ENCODE measurements at places on chromosomes 16 and 17.
A peak's percentile ranks its signal among the peaks of the same experiment; 100 is the strongest.

DNA sequence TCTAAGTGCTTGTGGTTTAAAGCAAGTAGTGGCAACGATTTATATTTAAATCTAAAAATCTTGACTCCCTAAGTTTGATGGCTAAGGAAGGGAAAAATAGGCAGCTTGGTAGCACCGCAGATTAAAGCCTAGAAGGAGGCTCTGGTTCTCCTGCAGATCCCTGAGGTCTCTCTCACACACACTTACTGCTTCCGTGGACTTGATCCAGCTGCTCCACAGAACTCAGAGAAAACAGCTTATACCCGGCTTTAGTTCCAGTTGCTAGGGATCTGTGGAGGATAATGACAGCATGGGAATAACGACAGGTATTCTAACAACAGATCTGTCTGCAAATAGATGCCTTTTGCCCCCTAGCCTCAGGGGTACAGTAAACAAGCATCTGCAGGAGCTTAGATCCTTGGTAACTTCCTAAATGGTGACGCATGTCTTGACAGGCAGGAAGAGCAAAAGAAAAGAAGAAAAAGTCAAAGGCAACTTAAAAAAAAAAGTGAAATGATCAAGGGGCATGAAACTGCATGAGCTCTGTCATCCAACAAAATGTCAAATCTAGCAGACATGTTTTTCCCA, 4.5 kb downstream of the WIPI1 start:
- no peak for DNase-seq

DNA sequence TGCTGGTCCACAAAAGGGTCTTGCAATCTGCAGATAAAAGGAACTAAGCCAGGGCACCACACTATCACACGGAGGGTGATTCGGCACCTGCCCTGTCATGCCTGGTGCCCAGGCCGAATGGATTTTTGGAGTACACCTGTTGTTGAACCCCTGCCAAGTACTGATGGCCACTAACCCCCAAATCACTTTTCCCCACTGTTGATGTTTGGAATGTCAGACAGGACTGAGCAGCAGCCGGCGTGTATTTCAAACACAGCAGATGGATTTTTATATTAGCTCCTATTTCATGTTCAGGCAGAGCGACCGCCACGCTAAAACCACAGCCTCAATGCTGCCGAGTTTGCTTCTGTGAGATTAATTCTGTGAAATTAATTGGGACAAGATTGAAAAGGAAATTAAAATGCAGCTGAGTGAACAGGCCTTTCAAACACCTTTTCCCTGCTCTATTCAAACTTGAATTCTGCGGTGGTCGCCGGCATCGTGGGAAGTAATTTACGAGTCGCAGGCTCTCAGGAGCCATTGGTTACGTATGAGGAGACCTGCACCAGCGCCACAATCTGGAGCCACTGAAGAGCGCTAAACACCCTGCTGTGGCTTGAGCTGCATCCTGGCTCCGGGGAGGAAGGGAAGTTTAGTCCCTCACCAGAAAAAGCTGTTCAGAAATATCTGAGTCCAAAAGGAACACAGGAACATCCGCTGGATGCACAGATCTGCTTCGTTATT, 48.5 kb downstream of the SNX11 start:
- no peak for DNase-seq

DNA sequence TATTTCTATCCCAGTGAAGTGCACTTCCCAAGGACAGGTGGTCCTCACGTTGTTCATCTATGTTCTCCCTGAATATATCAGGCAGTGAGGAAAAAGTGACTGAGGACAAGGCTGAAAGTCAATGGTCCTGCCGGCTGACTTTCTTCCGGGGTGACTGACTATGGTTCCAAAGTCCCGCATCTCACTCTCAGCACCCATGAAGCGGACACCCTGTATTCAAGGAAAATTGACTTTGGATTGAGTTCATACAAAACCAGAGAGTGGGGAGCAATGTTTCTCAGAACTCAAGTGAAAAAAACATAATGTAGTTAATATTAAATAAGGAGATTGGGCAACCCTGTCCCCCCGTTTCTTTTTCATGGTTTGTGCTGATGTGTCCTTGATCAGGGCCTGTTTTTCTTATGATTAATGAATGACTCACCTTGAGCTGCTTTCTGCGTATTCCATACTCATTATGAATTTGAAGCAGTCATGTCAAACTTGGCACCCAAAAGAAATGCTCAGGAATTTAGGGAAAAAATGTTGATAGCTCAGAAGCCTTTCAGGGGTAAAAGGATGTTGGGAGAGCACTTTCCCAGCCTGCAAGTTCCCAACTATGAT, 184.0 kb downstream of the CYLD start:
- DNase-seq = no peak

- no peak for DNase-seq
These were observed 207.7 kb downstream of the ENGASE start for GRCh38 chr17:79282294-79282693.

DNA sequence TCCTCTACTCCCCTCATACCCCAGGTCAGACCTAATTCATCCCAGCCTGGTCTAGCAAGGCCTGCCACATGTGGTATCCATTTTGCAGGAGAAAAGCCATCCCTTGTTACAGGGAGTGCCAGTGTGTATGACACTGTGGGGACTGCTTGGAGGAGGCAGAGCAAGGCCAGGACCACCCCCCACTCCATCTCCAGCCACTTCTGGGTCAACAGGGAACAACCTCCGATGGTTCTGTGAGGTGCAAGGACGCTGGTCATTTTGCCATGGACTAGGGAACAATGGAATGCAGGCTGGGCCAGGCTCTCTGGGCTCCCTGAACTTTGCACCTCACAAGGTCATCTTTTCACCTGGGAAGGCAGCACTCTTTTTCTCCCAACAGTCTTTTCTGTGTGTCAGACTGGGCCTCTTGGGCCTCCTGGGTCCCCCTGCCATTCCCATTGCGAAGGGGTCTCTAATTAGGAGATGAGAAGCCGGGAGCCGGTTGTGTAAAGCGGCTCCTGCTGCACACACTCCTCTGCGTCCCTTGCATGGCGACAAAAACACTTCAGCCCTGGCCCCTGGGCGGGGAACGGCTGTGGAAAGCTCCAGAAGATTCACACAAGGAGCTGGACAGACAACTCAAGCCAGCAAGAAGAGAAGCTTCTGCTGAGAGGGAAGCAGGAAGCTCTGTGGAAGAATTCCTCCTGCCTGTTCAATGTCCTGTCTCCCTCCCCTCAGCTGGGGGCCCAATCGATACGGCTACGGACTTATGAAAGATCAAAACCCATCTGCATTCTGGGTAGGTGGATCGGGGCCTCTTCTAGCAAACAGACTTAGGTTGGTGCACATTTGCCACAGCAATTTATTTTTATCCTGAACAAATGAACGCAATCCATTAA, 38.5 kb upstream of the MTSS2 start:
- no peak for DNase-seq

- no peak for DNase-seq
These were observed 300.5 kb downstream of the CPPED1 start for GRCh38 chr16:12503191-12503590.

- no peak for DNase-seq
These were observed 113.7 kb upstream of the ZKSCAN2 start for GRCh38 chr16:25371342-25371741.

- no peak for DNase-seq
These were observed 4.2 kb downstream of the BBS2 start for GRCh38 chr16:56515665-56516064.

DNA sequence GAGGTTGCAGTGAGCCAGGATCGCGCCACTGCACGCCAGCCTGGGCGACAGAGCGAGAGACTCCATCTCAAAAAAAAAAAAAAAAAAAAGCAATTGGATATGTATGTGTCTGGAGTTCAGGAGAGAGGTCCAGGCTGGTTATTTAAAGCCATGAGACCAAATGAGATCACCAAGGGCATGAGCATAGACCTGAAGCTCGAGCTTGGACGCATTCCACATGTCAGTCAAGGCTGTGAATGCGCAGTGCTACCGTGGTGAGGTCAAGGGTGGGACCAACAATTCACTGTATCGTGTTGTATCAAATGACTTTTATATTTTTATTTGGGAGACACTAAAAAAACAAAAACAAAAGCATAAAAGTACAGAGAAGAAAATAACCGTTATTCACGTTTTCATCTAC, 29.1 kb upstream of the SPNS2 start:
- no peak for DNase-seq

GRCh38 chr17:28613931-28614381, at the start of gene RSKR:
RSKR (minus strand) TSS chr17:28614185; CDS start chr17:28614161, 24 bp downstream.
- no peak for DNase-seq

GRCh38 chr16:51163366-51163765, 12.3 kb upstream of the SALL1 start:
- DNase-seq = no peak

DNA sequence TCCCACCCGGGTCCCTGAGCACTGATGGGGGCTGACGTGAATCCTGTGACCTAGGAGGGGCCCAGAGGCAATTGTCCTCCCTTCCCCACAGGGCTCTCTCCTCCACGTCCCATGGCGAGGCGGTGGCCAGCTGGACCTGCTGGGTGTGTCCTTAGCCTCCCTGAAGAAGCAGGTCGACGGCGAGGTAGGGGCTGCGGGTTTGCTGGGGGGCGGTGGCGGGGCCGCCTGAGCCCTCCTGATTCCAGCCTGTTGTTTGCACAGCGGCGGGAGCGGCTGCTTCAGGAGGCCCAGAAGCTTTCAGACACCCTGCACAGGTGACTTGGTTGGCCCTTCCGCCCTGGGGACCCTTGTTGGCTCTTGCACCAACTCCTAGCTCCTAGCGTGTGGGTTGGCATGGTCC, 1.7 kb downstream of the CHTF18 start:
- DNase-seq = no peak

DNA sequence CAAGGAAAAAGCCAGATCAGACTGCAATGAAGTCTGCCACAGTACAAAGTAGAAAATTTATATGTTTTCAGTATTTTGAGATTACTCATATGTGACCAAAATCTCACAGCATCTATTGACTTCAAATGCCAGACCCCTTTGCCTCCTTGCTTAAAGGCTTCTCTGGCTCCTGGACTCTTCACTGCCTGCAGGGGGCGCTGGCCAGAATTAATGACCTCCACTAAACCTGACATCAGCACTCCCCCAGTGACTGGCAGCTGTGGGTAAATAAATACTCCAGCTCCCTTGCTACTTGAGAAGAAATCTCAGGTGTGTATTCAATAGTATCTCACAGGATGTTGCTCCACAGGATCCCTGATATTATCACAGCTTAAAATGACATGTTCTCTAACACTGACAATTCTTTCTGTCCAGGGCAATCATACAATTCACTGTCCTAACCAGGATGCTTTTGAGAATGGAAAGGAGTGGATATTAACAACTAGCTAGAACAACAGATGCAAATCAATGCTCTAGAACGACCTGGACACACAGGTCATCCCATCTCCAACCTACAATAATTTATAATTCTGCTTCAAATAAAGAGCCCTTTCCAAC, 4.0 kb downstream of the BECN1 start:
- DNase-seq = peak; percentile 50

DNA sequence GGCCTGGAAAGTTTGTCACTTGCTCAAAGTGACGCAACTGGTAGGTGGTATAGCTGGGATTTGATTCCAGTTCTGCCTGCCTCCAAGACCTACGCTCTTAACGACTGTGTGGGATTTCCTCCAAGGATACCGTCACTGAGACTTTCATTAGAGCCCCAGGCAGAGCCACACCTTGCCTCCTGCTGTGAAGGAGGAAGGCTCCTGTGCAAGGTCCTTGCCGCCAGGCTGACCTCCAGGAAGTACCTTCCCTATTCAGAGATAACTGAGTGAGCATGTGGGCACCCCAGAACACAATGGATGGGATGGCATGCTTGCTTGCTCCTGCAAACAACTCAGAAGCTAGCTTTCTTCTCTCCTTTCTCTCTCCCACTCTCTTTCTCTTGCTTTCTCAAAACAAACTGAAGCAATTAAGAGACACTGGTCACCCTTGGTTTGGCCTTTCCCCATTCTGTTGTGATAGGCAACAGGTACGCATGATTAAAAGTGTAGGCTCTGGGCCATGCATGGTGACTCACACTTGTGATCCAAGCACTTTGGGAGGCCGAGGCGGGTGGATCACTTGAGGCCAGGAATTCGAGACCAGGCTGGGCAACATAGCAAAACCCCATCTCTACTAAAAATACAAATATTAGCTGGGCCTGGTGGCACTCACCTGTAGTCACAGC, 30.7 kb downstream of the CACNG3 start:
- no peak for DNase-seq

GRCh38 chr16:46658925-46659324, 30.1 kb downstream of the VPS35 start:
- DNase-seq = peak; percentile 7

DNA sequence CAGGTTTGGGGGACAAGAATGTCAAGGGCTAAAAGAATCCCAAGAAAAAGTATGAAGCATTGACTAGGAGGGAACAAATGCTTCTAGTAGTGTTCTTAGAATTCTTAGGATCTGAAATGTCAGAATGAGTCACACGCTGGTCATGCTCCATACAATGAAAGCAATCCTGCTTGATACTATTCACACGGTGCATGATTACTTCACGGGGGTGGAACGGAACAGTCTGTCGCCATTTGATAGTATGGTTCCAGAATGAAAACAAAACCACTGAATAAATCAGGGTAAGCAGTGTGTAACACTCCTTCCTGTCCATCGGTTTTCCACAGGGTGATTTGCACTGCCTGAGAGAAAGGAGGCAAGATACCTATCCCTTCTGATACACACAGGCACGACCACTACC, 22.9 kb upstream of the YWHAE start:
- DNase-seq = no peak

- no peak for DNase-seq
These were observed at the start of gene TBX4 for GRCh38 chr17:61452301-61453290. TBX4 (plus strand) TSS chr17:61452422; CDS start chr17:61456491, 4,069 bp downstream.

- no peak for DNase-seq
These were observed 90.6 kb downstream of the TOX3 start for GRCh38 chr16:52456368-52456767.

DNA sequence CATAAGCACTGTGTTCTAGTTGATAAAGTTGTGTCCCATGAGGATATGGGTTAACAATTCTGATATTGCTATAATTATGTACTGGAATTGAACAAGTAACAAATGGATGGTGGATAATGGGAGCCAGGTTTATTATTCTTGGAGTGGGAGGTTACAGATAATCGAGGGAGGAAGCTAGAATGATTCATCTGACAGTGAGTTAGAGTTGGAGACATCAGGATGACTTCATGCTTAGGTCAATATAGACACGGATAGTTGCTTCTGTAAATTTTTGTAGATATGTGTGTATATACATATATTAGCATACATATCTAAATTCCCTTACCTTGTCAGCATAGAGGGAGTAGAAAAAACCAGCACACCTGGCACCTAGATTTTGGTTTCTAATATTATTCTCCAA, 293.4 kb downstream of the SHISA9 start:
- DNase-seq = no peak

All from CD4-positive, alpha-beta T cell treated with Interleukin-6 at 100 ng/mL for 8 hours (primary cell).